ENCODE measurements at places on chromosomes 2 and 18. TPM values are rescaled to one million over a fixed set of nuclear protein-coding genes. Genes with fewer than 3 reads are reported as not detected.
A peak's percentile ranks its signal among the peaks of the same experiment; 100 is the strongest.

DNA sequence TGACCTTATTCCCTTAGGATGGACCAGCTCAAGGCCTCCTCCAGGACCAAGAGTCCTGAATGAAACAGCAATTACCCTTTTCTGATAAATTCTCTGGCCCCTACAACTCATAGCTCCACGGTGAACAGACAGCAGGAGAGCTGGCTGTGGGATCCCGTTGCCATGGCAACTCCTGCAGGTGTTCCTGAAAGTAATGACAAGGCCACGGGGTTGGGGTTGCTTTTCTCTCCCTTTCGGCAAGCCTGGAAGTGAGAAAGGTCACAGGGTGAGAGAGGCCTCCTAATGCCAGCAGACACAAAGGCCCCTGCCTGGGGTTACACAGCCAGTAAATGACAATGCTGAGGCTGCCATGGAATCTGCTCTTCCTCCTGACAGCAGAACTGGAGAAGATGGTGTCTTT lies 403.0 kb downstream of the NBAS start:
- no peak overlapping the region for H3K4me3 ChIP-seq
- H3K27me3 ChIP-seq, result no peaks in the 10 kb centered on the region
- H3K4me1 ChIP-seq, result no peaks in the 10 kb centered on the region
- no peak overlapping the region for H3K27ac ChIP-seq
- H3K36me3 ChIP-seq, result no peaks in the 10 kb centered on the region

- no peak for DNase-seq
- H3K27me3 ChIP-seq, result no peaks in the 10 kb centered on the region
- no peaks in the 10 kb centered on the region for H3K4me1 ChIP-seq
- H3K4me3 ChIP-seq, result no peak overlapping the region
- H3K27ac ChIP-seq, result no peak overlapping the region
Observed at GRCh38 chr18:13014818-13015217, 23.7 kb downstream of the CEP192 start.

DNA sequence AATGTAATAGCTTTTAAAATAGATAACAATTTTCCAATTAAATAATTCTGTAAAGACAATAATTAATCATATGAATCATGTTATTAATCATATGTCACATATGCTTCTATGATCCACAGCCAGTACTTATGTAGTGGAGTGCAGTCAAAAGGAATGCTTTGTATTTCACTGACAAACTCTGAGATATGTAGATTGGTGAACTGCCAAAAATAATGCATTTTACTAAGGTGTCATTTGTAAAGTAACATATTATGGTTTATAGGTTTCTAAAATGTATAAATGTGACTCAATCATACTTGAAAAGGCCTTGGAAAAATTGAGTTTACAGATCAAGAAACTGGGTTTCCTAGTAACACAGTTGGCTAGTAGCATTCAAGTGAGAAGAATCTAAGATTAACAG lies 93.8 kb upstream of the KCNH7 start:
- no peak overlapping the region for H3K4me3 ChIP-seq
- H3K27me3 ChIP-seq, result no peaks in the 10 kb centered on the region
- no peak for DNase-seq
- no peak overlapping the region for H3K27ac ChIP-seq

DNA sequence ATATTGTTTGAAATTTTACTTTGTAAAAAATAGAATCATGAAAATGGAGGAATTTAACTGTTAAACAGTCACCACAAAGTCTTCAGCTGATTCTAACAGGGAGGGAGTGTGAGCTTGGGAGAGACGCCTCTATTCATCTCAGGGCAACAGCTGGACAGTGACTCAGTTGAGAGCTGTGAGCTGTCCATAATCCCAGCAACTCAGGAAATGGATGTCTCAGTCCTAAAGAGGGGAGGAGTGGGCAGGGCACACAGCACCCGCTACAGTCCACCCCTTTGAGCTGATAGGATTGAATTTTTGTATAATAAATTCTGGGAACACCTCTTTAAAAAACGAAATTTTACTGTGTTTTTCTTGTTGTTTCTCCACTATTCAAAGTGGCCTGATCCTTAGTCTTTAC lies 255.1 kb upstream of the THUMPD2 start:
- no peaks in the 10 kb centered on the region for H3K4me1 ChIP-seq
- H3K4me3 ChIP-seq, result no peak overlapping the region
- no peak overlapping the region for H3K27ac ChIP-seq
- no peak for DNase-seq
- no peaks in the 10 kb centered on the region for H3K27me3 ChIP-seq

MEX3C gene
- 33.6 TPM for total RNA-seq

GRCh38 chr2:100321179-100321865 lies 979 bp downstream of the LONRF2 start:
- H3K36me3 ChIP-seq, result no peaks in the 10 kb centered on the region
- H3K4me3 ChIP-seq, result no peak overlapping the region
- peak overlapping the region; percentile 61 for H3K27ac ChIP-seq
- peak; percentile 79 for DNase-seq

- H3K27me3 ChIP-seq, result no peaks in the 10 kb centered on the region
- H3K36me3 ChIP-seq, result no peaks in the 10 kb centered on the region
- H3K4me1 ChIP-seq, result no peaks in the 10 kb centered on the region
- no peak overlapping the region for H3K4me3 ChIP-seq
- no peak for DNase-seq
Observed at GRCh38 chr2:8244639-8245038, 437.2 kb upstream of the ID2 start.

CD8A gene
- 4.3 TPM for total RNA-seq

DNA sequence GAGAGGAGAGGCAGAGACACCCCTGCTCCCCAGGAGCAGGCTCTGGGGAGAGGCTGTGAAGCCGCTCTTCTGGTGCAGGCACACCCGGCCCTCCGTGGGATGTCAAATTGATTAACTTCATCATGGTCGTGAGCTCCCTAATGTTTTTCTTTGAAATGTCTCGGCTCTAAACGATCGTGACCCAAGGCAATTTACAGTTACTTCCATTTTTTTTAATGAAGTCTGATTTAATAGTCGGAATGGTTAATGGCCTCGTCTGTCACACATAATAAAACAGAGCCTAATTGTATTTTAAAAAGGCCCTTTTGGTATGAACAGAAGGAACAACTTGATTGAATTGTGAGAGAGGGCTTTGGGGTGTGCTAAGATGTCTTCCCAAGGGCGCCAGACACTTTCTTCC lies 130.2 kb downstream of the SMAD2 start:
- H3K36me3 ChIP-seq, result no peaks in the 10 kb centered on the region
- no peaks in the 10 kb centered on the region for H3K27me3 ChIP-seq
- no peak overlapping the region for H3K4me3 ChIP-seq
- no peak overlapping the region for H3K27ac ChIP-seq
- DNase-seq, result no peak

GRCh38 chr2:23465936-23466335 lies 81.0 kb downstream of the KLHL29 start:
- no peaks in the 10 kb centered on the region for H3K27me3 ChIP-seq
- H3K4me1 ChIP-seq, result no peaks in the 10 kb centered on the region
- no peak overlapping the region for H3K4me3 ChIP-seq
- H3K36me3 ChIP-seq, result no peaks in the 10 kb centered on the region
- no peak overlapping the region for H3K27ac ChIP-seq

GRCh38 chr2:202870431-202871299 lies 901 bp downstream of the ICA1L start:
- H3K27ac ChIP-seq, result peak overlapping the region; percentile 91
- peak overlapping the region; percentile 55 for H3K4me3 ChIP-seq
- H3K36me3 ChIP-seq, result no peaks in the 10 kb centered on the region

EFHD1 gene
- total RNA-seq, result 17.5 TPM

ANKRD36C gene
- 29.7 TPM for total RNA-seq

BCL2 gene
- 163 TPM for total RNA-seq

PLGLB2 gene
- 2.5 TPM for total RNA-seq

GRCh38 chr2:81481994-81482368 lies 1177.4 kb upstream of the LRRTM1 start:
- H3K4me1 ChIP-seq, result no peaks in the 10 kb centered on the region
- H3K27ac ChIP-seq, result no peak overlapping the region
- H3K4me3 ChIP-seq, result no peak overlapping the region
- no peaks in the 10 kb centered on the region for H3K36me3 ChIP-seq
- no peak for DNase-seq

- no peaks in the 10 kb centered on the region for H3K36me3 ChIP-seq
- H3K4me1 ChIP-seq, result peaks cover 19% of the 10 kb centered on the region
- DNase-seq, result no peak
- no peaks in the 10 kb centered on the region for H3K27me3 ChIP-seq
- no peak overlapping the region for H3K27ac ChIP-seq
Observed at GRCh38 chr2:24511894-24512293, 20.8 kb downstream of the NCOA1 start.

DTNA gene
- total RNA-seq, result 81.0 TPM

DNA sequence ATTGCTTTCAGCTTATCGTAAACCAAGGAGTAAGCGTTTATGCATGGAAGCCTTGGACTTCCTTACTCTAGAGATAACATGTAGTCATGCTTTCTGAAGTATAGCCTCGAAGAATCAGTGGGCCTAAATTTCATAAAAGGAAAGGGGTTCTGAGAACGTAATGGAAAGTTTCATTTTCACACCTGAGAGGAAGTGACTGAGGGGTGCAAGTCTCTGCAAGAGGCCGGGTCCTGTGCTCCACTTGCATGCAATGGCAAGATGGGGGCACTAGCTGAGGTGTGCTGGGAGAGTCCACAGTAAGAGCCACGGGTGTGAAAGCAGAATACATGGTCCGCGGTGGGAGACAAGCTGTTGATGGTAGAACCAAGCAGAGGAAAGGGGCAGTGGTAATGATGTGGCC lies 36.5 kb upstream of the C1D start:
- H3K36me3 ChIP-seq, result no peaks in the 10 kb centered on the region
- H3K4me3 ChIP-seq, result no peak overlapping the region
- no peak overlapping the region for H3K27ac ChIP-seq
- DNase-seq, result no peak

DNA sequence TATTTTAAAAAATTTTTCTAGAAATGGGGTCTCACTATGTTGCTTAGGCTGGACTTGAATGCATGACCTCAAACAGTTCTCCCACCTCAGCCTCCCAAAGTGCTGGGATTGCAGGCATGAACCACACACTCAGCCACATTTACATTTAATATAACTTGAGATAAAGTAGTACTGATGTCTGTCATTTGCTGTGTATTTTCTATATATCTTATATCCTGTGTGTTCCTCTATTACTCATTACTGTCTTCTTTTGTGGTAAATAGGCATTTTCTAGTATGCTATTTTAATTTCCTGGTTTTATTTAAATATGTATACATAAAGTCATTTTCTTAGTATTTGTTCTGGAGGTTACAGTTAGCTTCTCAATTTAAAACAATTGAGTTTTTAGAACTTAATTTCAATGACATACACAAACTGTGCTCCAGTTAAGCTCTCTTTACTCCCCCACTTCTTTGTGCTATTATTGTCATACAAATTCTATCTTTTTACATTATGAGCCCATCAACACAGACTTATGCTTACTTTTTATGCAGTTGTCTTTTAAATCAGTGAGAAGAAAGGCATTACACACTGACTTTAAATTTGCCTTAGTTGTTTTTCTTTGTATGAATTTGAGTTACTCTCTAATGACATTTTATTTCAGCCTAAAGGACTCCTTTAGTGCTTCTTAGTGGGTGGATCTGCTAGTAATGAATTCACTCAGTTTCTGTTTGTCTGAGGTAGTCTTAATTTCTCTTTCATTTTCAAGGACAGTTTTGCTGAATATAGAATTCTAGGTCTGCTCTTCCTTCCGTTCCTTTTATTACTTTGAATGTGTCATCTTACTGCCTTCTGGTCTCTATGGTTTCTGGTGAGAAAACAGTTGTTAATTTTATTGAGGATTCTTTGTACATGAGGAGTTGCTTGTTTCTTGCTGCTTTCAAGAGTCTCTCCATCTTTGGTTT lies 6.2 kb upstream of the INPP4A start:
- H3K27ac ChIP-seq, result no peak overlapping the region
- no peaks in the 10 kb centered on the region for H3K36me3 ChIP-seq
- H3K4me1 ChIP-seq, result no peaks in the 10 kb centered on the region
- no peak for DNase-seq
- no peak overlapping the region for H3K4me3 ChIP-seq

DNA sequence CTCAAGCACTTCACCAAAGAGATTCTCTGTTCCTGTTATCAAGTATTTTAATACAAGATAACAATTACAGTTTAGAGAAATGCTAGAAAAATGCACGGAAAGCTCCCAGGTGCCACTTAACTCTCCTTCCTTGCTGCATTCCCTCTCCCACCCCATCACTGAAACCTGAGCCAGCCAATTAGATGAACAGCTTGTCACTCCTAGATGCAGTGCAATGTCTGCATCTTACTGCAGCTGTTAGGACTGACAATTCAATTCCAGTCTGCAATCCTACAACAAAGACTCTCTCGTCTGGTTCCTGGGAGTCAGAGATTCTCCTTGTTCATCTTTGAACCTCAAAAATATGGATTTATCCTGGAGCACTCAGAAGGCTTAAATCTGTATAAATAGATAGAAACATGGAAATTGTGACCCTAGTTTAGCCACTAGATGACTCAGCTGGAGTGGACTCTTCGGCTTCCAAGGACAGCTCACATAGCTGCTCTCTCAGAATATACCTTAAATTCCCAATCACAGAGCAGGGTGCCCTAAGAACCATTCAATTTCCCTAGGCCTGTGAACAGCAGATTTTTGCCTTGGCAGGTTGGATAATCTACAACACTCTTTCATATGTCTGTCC lies 311.1 kb downstream of the NRXN1 start:
- no peak for DNase-seq
- no peak overlapping the region for H3K4me3 ChIP-seq
- no peaks in the 10 kb centered on the region for H3K4me1 ChIP-seq
- no peak overlapping the region for H3K27ac ChIP-seq

DNA sequence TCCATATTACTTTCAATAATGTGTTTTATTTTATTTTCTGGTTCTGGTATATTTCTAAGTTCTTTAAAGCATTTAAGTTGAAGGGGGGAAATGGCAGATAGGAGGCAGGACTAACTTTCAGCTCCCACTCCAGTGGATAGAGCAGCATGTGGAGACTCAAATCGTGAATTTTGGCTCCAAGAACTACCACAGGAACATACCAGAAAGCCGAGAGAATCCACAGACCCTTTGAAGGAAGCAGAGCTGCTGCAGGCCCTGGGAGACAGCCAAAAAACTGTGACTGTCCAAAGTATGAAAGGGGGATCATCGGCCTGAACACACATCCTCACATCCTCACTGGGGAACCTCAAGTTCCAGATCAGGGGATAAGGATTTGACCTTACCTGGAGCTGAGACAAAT lies 207.6 kb upstream of the VWC2L start:
- H3K27me3 ChIP-seq, result no peaks in the 10 kb centered on the region
- no peak overlapping the region for H3K27ac ChIP-seq
- H3K36me3 ChIP-seq, result no peaks in the 10 kb centered on the region
